ENCODE measurements at places on chromosomes 5 and 9.
A peak's percentile ranks its signal among the peaks of the same experiment; 100 is the strongest.

- no peak for DNase-seq
These were observed 388.1 kb downstream of the SEMA5A start for GRCh38 chr5:9157811-9158210.

- no peak for DNase-seq
These were observed 83.3 kb upstream of the CXCL14 start for GRCh38 chr5:135662061-135662481.

- DNase-seq, result no peak
These were observed 77.7 kb upstream of the RUFY1 start for GRCh38 chr5:179472641-179473040.

- DNase-seq, result peak; percentile 83
These were observed 226.6 kb downstream of the SNX18 start for GRCh38 chr5:54743997-54744788.

DNA sequence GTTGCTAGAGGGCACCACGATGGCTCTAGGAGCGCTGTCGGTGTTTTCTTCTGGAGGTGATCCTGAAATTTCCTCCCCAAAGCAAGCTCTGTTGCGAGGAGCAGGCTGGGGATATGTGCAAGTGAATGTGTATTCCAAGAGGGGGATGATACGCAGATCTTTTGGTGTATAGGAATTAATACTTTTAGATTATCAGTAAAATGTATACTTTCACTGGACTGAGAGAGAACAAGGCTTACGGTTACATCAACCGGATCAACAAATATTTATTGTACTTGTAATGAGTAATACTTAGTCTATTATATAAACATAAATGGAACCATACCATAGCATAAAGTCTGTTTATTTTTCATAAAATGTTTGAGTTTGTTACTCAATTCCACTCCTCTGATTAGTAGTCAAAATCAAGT lies 632 bp upstream of the PRKAA1 start:
- DNase-seq, result no peak

- DNase-seq, result no peak
These were observed 15.6 kb upstream of the TPM2 start for GRCh38 chr9:35705372-35705771.

DNA sequence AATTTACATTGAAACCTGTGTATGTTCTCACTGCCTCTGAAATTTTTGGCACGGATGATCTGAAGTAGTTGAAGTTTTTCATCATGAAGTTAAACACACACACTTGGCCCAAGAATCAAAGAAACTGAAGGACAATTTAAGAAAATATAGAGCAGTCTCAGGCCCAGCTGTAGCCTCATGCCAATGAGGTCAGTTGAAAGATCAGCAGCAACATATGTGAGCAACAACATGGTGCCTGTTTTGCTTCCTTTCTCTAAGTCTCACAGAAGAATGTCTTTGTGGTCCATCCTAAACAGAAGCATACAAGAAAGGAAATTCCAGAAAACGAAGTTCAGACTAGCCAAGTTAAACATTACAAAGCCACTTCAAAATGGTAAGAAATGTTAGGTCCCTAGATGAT lies 1737.2 kb downstream of the MAT2B start:
- DNase-seq, result no peak

- DNase-seq, result no peak
These were observed 38.8 kb upstream of the STARD4 start for GRCh38 chr5:111551161-111551560.

DNA sequence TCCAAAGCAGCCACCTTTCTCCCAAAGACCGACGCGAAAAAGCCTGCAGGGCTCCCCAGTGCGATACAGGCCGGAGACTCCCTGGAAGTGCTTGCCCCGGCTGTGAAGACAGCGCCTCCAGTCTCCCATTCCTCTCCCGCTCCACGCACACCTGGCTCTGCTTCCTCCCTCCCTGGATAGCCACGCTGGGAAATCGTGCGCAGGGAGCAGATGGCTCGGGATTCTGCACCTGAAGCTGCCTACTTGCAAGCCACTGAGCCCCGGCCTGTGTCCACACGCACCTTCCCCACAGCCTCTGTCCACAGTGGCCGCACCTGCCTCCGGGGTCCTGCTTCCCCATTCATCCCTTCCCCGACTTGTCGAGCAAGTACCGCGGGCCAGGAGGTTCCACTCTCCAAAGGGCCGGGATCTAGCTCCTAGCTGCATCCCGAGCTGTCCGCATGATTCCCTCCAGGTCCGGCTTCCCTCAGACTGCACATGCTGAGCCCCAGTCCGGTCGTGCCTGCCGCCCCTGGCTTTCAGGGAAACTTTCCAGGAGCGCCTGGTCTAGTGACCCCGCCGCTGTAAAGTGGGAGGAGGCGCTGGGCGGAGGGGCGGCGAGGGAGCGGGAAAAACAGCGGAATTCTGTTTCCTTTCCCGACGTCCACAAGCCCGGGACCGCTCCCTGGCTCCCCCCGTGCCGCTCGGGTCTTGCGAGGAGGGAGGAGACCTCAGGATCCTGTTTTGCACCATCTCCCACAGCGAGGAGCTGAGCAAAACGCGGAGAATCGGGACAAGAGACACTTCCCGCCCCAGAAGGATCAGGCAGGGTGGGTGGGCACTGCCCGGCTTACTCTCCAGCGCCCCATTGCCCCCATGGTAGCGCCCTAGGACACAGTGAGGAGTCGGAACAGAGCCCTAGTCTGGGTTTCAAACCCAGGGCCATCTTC lies 2.0 kb downstream of the SEMA6A start:
- DNase-seq, result no peak

DNA sequence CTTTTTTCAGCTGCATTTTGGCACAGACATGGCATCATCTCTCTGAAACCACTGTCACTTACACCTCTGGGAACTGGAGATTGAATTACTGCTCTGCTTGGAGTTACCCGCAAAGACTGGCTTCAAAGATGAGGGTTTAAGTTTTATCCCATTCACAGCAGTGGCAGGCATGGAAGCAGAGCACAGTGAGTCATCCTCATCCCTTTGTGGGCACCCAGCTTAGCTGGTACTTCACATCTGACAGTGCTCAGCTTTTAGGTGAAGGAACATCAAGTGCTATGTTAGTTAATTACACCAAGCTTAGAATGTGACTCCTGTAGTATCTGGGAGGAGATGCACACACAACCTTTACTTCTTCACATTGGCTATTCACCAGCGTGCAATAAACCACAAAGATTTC lies 24.8 kb upstream of the ALDH1A1 start:
- no peak for DNase-seq

DNA sequence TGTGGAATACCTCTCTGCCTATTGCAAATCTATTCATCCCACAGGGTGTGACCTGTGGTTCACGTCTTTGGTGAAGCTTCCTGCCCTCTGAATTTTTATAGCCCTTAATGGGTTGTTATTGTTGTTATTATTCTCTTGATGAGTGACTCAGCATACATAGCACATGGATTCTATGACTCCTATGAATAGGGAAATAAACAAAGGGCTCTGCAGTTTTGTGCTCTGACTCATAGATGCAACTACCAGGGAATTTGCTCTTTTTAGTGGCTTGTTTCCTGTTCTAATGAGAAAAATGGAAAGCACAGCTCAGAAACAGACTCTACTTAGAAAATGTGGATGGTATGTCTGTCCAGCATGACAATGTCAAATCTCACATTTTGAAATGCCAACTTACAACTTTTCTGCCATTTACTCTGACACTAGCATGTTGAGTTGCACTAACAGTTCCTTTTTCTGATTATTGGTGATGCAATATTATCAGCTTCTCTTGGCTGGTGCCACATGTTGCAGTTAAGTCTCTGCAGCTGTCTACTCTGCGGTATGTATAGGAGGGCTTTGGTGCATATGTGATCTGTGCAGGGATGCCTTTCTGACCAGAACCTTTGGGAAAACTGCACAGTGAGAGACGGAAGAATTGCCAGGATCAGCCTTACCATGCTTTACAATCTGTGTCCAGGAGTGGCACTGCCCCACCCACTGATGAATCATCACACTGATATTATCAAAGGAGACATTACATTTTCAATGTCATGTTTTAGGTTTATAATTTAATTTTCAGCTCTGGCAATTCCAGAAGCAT lies 996.4 kb upstream of the WWC1 start:
- DNase-seq, result no peak

- no peak for DNase-seq
These were observed 27.7 kb upstream of the PAX5 start for GRCh38 chr9:37061768-37062167.

- DNase-seq, result no peak
These were observed 49.1 kb downstream of the FAM170A start for GRCh38 chr5:119678351-119679028.

DNA sequence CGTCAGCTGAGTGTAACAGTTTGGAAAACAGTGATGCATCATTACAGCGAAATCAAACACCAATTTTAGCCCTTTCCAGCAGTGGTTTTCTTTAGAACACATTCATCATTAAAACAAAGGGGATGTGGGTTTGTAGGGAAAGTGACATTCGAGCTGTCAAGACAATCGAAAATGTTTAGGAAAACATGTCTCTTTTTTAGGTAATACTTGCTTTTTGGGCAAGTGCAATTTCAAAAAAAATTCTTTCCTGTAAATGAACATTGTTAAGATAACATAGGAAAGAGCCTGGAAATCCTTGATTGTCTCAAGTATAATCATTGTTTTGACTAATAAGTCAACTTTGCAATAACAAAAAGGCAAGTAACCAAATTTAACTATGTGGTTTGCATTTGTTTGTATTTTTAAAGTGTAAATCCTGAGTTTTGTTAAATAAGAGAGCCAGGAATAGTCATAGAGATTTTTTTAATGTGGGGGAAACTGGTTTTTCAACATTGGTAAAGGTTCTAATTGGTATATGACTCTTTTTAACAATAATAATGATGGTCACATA lies 182.5 kb downstream of the TTLL11 start:
- DNase-seq, result no peak

DNA sequence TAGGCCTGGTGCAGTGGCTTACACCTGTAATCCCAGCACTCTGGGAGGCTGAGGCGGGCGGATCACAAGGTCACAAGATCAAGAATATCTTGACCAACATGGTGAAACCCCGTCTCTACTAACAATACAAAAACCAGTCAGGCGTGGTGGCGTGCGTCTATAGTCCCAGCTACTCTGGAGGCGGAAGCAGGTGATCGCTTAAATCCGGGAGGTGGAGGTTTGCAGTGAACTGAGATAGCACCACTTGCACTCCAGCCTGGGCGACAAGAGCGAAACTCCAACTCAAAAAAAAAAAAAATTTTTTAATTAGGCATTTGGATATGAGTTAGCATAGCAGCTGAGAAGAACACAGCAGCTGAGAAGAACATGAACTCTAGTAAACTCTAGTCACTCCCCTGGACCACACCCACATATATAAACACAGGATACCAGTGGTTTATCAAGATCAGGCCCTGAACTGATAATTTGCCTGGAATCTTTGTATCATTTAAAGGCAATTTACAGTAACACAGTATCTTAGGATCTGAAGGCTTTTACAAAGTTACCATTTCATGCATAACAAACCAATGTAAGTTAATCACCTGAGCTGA lies 4.6 kb upstream of the UGCG start:
- DNase-seq, result no peak

GRCh38 chr5:125057912-125058826 lies 311.7 kb upstream of the ZNF608 start:
- no peak for DNase-seq

DNA sequence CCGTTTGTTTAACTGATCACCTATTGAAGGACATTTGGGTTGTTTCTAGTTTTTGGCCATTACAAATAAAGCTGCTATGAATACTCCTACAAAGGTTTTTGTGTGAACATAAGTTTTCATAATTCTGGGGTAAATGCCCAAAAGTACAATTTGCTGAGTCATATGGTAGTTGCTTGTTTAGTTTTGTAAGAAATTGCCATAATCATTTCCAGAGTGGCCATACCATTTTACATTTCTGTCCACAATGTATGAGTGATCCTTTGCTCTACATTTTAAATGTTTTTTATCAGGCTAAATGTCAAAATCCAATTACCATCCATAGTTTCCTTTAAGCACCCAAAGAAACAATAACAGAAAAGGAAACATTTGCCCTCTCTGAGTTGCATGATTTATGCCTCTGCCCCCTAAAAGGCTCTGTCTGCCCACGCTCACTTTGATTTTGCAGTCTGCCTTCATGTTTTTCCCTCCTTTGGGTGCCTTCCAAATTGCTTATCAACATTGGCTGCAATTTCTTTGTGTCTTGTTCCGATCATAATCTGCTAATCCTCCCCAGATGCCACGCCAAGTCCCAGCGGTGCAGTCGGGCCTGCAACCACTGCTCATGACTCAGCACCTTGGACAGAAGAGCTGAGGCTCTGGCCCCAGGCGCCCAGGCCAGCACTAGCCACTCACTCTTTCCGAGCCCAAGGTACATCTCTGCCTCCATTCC lies 339.2 kb downstream of the PIK3R1 start:
- no peak for DNase-seq

GRCh38 chr9:98006127-98006796 lies 23.1 kb downstream of the ANP32B start:
- no peak for DNase-seq

GRCh38 chr5:126104951-126105350 lies 318.3 kb upstream of the GRAMD2B start:
- no peak for DNase-seq

DNA sequence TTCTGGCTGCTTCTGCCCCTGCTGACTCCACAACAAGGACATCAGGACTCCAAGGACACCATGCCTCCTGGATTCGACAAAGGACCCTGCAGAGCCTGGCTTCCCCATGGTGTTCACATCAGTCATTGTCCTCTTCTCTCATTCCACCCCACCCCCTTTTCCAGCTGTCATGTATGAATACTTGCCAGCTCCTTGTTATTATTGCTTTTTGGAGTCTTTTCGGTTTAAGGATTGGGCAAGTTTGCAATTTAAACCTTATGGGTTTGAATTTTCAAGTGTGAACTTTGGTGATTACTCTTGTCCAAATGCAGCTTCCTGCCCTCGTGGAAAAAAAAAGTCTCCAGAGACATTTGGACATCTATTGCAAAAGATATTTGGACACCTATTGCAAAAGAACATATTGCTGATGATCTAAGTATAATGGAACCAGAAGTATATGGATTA lies 14.2 kb upstream of the LVRN start:
- DNase-seq, result no peak

DNA sequence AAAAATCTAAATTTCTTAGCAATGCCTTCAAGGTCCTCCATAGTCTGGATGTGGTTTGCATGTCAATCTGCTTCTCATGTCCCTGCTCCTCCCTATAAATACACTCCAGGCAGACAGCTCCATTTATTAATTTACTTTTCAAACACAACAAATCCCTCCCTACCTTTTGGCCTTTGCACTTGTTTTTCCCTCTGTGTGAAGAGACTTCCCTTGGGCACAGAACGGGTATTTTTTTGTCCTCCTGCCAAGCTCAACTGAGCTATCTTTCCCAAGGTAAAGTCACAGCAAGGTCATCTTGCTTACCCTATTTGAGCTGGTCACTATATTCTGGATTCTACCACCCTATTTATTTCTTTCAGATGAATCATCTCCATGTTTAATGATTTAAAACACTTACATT lies 159.6 kb upstream of the ANKH start:
- DNase-seq, result no peak

GRCh38 chr5:1685066-1685465 lies 114.6 kb downstream of the MRPL36 start:
- no peak for DNase-seq

GRCh38 chr9:116058421-116058820 lies 95.2 kb upstream of the PAPPA start:
- DNase-seq, result no peak
